ENCODE measurements at places on chromosomes 5 and 9.

GRCh38 chr5:7261049-7261448 lies 134.9 kb upstream of the ADCY2 start:
- no peak for DNase-seq
- H3K27me3 ChIP-seq = no peaks in the 10 kb centered on the region
- no peak overlapping the region for H3K27ac ChIP-seq

GRCh38 chr5:39160576-39161213 lies 58.7 kb downstream of the FYB1 start:
- H3K36me3 ChIP-seq = no peaks in the 10 kb centered on the region
- H3K27me3 ChIP-seq = no peaks in the 10 kb centered on the region
- no peak for DNase-seq
- no peak overlapping the region for H3K27ac ChIP-seq
- no peaks in the 10 kb centered on the region for H3K4me1 ChIP-seq

DNA sequence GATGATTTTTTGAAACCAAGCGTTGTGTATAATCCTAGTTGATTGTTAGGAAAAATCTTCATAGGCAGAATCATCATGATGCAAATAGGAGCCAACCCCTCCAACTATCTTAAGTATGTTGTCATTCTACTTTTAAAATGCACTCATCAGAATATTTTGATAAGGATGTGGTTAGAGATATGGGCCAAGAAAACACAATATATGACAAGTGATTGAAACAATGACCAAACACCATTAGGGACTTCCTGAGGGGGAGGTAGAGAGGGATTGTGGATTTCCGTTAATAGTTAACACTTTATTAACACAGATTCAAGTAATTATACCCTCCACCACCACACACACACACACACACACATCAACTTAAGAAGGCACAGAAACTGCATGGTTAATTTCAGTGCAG lies 143.3 kb downstream of the ARSB start:
- no peak overlapping the region for H3K4me3 ChIP-seq
- H3K27ac ChIP-seq = no peak overlapping the region
- DNase-seq = no peak
- no peaks in the 10 kb centered on the region for H3K27me3 ChIP-seq

- H3K27me3 ChIP-seq = no peaks in the 10 kb centered on the region
- no peak for DNase-seq
- H3K27ac ChIP-seq = no peak overlapping the region
Measured at GRCh38 chr5:142250119-142250518, 74.7 kb downstream of the SPRY4 start.

GRCh38 chr9:70551801-70552200 lies 137.3 kb upstream of the KLF9 start:
- H3K27me3 ChIP-seq = no peaks in the 10 kb centered on the region
- no peak overlapping the region for H3K27ac ChIP-seq
- DNase-seq = no peak
- H3K36me3 ChIP-seq = no peaks in the 10 kb centered on the region
- H3K4me1 ChIP-seq = no peaks in the 10 kb centered on the region
